ENCODE measurements at places on chromosomes 13 and 19.

DNA sequence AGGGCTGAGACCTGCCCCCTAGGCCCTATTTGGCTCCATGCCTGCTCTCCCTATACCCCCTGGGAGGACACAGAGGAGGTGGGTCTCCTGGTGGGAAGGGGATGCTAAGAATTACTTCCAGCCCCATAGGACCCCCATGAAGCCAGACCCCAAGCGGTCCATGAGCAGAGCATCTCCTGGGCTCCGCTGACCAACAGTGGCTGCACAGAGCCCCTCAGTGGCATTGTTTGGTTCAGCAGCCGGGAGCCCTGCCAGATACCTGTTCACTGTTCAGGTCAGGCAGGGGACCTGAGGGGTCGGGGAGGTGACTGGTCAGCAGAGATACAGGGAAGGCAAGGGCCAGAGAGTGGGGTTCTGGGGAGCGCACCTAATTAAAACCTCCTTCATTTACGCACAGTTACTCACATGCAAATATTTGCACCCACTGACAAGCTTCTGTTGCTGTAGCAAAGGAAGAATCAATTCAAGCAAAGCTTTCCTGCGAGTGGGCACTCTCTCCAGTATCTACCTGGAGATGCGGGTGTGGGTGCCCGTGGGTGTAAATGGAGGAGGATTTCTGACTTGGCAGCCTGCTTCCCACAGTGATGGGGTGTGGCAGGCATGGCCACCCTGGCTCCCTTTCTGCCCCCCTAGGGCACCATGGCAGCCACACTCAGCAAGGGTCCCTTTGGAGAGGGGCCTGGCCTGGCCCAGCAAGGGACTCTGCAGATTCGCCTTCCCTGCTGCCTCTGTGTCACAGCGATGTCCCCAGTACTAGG lies 83.5 kb downstream of the CHST8 start:
- no peak for DNase-seq

GRCh38 chr19:48061401-48062344 lies 17.8 kb upstream of the CABP5 start:
- DNase-seq: no peak

DNA sequence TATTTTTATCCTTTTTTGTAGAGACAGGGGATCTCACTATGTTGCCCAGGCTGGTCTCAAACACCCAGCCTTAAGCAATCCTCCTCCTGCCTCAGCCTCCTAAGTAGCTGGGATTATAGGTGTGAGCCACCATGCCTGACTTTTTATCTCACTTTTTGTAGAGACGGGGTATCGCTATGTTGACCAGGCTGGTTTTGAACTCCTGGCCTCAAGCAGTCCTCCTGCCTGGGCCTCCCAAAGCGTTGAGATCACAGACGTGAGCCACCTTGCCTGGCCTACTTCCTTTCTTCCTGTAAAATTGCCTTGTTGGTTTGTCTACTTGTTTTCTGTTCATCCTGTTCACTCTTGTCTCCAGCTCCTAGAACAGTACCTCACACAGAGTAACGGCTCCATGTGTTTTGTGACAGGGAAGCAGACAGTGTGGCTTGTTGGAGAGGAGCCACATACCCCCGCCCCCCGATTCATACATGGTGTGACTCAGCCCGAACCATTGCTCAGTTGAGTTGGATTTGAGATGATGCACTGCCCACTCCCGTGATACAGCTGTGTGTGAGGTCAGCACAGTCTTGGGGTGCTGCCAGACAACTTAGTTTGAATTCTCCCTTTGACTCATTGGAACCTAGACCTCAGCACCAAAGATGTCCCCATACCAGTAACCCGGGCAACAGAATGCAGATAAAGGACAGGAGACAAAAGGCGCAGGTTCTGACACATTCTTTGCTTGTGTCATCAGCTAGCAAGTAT lies 34.2 kb downstream of the GPR42 start:
- DNase-seq: no peak

- DNase-seq: no peak
These were observed 45.3 kb downstream of the POLR1D start for GRCh38 chr13:27666951-27667350.

DNA sequence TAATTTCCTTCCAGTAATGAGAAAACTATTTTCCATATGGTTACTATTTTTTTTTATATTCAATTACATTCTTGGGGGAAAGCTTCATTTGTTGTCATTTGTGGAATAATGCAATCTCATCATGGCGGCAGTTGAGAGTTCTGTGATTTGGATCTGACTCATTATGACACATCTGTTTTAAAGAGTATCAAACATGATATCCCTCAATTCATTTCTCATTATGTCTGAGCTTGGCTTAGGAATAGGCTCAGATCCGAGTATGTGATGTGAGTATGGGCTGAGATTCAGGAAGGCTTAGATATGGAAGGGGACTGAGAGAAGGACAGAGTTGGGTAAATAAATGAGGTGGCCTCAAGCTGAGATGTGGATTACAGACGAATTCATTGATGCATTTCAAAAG lies 64.4 kb downstream of the POSTN start:
- no peak for DNase-seq

Measured in activated CD4-positive, CD25-positive, alpha-beta regulatory T cell (primary cell).